ENCODE measurements at places on chromosomes 6 and 20.

- no peak for DNase-seq
- H3K4me3 ChIP-seq = no peak overlapping the region
- no peaks in the 10 kb centered on the region for H3K27me3 ChIP-seq
- no peak overlapping the region for H3K27ac ChIP-seq
Observed at GRCh38 chr6:167907837-167908681, 81.3 kb downstream of the AFDN start.

GRCh38 chr6:75503291-75503690, 9.7 kb upstream of the FILIP1 start:
- no peak overlapping the region for H3K27ac ChIP-seq
- H3K4me3 ChIP-seq = no peak overlapping the region
- no peaks in the 10 kb centered on the region for H3K4me1 ChIP-seq
- peaks cover 3% of the 10 kb centered on the region for H3K27me3 ChIP-seq

- no peak overlapping the region for H3K4me3 ChIP-seq
- H3K4me1 ChIP-seq = no peaks in the 10 kb centered on the region
- H3K27ac ChIP-seq = no peak overlapping the region
- H3K36me3 ChIP-seq = no peaks in the 10 kb centered on the region
- H3K27me3 ChIP-seq = no peaks in the 10 kb centered on the region
Observed at GRCh38 chr6:118959903-118960302, 24.9 kb upstream of the MCM9 start.

GRCh38 chr6:168194732-168195567, 115.9 kb upstream of the FRMD1 start:
- no peaks in the 10 kb centered on the region for H3K36me3 ChIP-seq
- DNase-seq = no peak
- no peaks in the 10 kb centered on the region for H3K4me1 ChIP-seq
- no peaks in the 10 kb centered on the region for H3K27me3 ChIP-seq
- H3K4me3 ChIP-seq = no peak overlapping the region

- peak overlapping the region; percentile 99 for H3K27ac ChIP-seq
- peak overlapping the region; percentile 83 for H3K4me3 ChIP-seq
Observed at GRCh38 chr20:5608442-5609161, 141.6 kb upstream of the SHLD1 start.
